CD4-positive, alpha-beta T cell treated with Interleukin-2 at 100 ng/mL for 4 hours (primary cell): ENCODE measurements at places on chromosomes 2 and 18.

DNA sequence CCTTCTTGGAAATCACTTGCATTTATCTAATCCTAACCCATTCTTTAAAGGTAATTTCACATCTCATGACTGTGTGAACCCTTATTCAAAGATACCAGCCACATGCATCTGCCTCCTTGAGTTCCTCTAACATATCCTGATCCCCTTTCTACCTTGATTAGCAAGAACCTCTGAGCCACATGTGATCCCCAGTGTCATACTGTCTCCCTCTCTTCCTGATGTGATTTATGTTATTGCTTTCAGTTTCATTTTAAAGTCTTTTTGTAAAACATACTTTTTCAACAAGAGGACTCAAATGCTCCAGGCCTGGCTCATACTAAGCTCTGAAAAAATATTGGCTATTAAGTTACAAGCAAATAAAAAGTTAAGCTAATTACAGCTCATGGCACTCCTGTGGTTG lies 470.1 kb downstream of the DLGAP1 start:
- no peak for DNase-seq

GRCh38 chr2:127609031-127609751 lies 36.8 kb upstream of the GPR17 start:
- no peak for DNase-seq

GRCh38 chr2:172204309-172204708 lies 101.6 kb upstream of the DLX2 start:
- DNase-seq = no peak

GRCh38 chr2:237210763-237211162 lies 125.1 kb downstream of the COPS8 start:
- DNase-seq = no peak

- no peak for DNase-seq
Measured at GRCh38 chr2:144471305-144472045, 48.4 kb downstream of the ZEB2 start.

- no peak for DNase-seq
Measured at GRCh38 chr2:212906620-212907019, 244.8 kb downstream of the IKZF2 start.

DNA sequence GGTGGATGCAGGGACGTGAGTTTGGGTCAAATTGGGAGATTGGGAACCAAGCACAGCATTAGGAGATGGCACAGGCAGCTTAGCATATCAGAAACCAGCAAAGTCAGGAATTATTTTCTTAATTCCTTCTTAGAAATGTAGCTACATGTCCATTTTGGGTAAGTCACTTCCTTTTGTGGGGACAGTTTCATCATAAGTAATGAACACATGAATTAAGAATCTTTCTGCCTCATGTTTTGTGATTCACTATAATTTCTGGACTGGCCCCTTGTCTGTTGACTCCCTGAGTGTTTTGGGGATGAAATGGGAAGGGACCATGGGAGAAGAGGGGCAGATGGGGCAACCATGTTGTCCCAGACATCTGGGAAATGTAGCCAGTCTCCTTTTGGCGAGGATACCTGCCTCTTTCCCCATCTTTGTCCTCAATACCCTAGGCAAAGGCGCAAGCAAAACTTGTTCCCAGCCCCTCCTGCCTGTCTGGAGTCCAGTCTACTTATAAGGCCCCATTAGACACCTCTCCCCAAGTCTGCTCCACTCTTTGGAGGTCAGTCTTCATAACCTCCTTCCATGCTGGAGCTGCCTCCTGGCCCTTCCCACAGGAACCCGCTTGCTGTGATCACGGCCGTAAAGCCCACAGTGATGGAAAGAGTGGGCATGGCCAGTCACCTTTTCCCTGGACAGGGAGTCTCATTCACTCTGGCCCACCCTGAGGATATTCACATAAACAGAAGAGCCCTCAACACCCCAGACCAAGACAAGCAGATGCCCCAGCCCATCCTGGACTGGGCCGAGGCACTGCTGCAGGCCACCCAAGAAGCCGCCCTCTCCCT lies 25.7 kb downstream of the MTHFD2 start:
- DNase-seq = no peak

DNA sequence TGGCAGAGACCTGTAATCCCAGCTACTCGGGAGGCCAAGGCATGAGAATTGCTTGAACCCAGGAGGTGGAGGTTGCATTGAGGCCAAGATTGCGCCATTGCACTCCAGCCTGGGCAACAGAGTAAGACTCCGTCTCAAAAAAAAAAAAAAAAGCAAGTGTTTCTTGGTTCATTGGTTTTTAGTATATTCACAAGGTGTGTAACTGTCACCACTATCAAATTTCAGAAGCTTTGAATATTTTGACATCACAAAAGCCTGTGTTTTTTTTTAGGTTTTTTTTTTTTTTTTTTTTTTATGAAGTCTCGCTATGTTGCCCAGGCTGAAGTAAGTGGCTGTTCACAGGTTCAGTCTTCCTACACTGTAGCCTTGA lies 16.7 kb downstream of the DDX1 start:
- DNase-seq = no peak

DNA sequence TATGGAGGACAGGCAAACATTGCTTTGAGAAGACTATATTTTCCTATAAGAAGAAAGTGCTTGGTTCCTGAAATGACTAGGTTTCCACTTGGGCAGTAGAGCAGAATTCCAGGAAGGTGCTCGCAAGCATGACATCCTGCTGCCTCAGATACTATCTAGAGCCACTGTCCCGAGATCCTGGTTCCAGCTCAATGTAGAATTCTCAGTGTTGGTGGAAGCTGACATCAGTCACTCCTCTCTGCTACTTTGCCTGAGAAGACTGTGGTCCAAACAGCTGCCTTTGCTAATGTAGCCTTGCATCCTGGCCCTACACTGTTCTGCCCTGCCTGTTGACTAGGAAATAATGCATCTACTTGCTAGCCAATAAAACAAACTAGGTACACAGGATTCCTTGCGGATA lies 50.0 kb upstream of the ITGA6 start:
- no peak for DNase-seq

DNA sequence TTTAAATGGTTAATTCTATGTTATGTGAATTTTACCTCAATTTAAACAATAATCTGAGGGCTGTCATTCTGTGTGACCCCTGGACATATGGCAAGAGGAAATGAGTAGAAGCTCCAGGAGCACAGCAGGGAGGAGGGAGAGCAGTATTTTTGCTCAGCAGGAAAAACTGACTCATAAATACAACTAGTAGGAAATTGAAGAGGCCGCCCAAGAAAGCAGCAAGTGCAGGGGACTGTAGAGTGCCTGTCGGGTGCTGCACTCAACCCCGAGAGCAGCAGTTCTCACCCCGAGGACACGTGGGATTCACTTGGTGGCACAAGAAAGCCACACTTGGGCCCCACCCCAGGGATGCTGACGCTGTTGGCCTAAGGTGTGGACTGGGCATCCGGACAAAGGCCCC lies 60.8 kb downstream of the NPAS2 start:
- DNase-seq = no peak

- no peak for DNase-seq
Measured at GRCh38 chr18:44693030-44693784, 12.5 kb downstream of the SETBP1 start.

DNA sequence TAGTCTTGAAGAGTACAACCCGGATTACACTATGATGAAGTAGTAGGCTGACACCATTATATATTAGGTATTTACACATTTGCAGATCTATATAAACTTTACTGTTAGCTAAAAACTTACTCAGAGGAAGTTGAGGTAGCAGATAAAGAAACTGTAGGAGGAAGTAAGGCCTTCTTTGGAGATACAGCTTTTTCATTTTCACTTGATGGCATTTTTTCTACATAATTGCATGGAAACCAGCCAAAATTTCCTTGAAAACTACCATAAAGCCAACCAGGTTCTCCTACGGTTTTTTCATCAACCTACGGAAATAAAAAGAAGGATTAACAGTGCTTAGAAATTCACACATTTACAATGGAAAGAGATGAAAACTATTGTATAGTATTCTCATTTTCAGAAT lies 86.6 kb downstream of the FAM228A start:
- no peak for DNase-seq

GRCh38 chr2:59798687-59799232 lies 754.7 kb downstream of the BCL11A start:
- no peak for DNase-seq

- no peak for DNase-seq
Measured at GRCh38 chr2:23533338-23533695, 148.3 kb downstream of the KLHL29 start.

DNA sequence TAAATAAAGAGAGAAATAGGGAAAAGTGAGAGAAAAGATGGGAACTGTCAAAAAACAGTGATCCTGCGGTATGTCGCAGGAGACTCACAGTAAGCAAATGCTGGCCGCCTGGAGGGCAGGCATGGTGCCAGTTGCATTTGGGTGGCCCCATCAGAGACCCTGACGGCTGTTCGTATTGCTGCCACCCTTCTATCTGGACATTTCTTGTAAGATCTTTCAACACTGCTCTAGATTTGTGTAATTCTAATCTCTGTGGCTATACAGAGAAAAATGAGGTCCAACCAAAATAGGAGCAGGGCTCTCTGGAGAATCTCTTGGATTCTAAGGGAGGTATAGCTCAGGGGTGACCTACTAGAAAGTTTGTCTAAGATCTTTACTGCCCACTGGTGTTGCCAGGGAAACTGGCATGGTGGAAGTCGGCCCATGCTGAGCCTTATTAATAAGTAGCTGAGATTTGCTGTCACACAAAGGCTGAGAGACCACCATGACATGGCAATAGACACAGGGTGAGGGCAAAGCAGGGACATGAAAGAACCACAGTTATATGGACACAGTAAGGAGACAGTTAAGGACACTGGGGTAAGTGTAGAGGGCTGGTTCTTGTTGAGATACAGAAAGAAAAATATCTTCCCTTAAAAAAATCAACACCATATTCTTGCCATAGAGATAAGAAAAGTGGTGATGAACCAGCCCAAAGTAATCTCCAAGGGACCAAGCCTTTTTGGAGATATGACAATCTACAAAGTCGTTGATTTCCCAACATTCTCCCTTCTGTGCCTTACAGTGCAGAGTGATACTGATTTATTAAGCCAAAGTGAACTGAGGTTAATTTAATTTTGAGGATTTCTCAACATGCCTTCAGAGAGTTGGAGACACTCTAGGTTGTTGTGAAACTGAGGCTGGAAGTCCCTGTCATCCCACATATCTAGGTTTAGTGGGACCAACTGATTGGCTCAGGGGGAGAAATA lies 26.4 kb upstream of the FZD7 start:
- no peak for DNase-seq

DNA sequence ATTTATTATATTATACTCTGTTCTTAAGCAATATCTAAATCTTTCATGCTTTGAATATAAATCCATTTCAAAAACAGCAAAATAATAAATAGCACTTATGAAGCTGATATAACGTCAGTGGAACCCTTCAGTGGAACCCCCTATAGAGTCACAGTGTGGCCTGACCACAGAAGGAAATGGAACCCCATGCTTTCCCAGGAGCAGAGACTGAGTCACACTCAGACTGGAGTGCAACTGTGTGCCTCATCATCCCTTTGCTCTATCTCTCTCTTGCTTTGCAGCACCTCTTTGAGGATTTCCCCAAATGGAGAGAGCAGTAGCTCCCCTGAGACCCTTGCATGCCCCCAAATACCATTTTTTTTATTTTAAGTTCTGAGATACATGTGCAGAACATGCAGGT lies 13.1 kb downstream of the NXPH2 start:
- no peak for DNase-seq

DNA sequence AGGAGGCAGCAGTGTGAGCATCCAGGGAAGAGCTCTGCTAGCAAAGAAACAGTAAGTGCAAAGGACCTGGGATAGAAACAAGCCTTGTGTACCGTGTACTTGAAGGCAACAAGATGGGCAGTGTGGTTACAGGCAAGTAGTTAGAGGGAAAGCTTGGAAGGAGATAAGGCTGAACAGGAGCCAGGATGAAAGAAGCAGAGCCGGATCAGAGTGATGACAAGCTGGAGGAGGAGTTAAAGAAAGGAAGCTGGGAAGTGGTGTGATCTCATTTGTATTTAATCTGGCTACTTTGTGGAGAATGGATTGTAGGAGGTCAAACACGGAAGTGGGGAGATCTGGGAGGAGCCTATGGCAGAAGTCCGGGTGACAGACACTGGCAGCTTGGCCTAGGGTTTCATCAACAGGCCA lies 44.7 kb upstream of the VPS54 start:
- no peak for DNase-seq

GRCh38 chr2:182587831-182588230 lies 128.2 kb upstream of the DNAJC10 start:
- no peak for DNase-seq

- DNase-seq = no peak
Measured at GRCh38 chr2:222887124-222887523, 26.3 kb downstream of the ACSL3 start.

DNA sequence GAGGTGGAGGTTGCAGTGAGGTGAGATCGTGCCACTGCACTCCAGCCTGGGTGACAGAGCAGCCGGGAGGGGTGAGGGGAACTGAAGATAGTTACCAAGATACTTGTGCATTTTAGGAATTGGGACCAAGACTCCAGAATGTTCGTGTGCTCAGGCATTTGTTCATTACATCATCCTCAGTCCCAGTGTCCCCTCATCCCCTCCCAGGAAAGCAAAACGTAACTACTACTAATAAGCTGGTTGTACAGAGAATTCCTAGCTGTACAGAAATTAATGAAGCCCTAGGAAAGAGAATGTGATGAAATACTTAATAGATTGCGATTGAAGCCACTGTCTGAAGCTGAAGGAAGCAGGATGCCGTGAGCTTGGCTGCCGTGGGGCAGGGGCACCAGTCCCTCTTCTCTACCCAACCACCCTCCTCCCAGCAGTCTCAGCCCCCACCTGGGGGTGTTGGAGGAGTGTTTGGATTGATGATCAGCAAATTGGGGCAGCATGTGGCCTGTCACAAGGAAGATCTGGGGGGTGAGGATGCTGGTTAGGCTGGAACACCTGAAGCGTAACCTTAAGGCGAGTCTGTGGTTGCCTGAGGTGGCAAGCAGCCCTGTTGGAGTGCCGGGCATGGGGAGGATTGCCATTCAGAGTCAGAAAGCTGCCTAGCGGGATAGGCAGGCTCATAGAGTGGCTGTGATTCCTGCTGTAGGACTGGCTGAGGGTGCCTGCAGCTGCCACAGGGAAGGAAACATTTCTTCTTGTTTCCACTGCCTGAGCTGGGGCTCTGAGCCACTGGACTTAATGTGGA lies 140.9 kb downstream of the SH3RF3 start:
- DNase-seq = no peak

GRCh38 chr2:152588998-152589397 lies 128.3 kb downstream of the PRPF40A start:
- DNase-seq = no peak

DNA sequence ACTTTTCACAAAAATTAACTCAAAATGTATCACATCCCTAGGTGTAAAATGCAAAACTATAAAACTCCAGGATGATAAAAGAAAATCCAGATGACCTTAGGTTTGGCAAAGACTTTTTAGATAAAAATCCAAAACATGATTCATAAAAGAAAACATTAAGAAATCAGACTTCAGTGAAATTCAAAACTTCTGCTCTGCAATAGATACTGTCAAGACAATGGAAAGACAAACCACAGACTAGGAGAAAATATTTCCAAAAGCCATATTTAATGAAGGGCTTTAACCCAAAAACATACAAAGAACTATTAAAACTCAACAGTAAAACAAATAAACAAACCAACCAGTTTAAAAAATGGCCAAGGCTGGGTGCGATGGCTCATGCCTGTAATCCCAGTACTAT lies 173.6 kb upstream of the SPOPL start:
- DNase-seq = no peak
